Stimulated activated CD4-positive, alpha-beta T cell treated with anti-CD3 and anti-CD28 coated beads, Interleukin-15, amount 100 ng/mL, for 1 hour (primary cell): ENCODE measurements at places on chromosomes 2 and 18.

GRCh38 chr2:1742681-1743395 is 1.5 kb downstream of the PXDN start:
- DNase-seq = no peak

- no peak for DNase-seq
Measured at GRCh38 chr2:150097901-150098531, 389.5 kb downstream of the RND3 start.

DNA sequence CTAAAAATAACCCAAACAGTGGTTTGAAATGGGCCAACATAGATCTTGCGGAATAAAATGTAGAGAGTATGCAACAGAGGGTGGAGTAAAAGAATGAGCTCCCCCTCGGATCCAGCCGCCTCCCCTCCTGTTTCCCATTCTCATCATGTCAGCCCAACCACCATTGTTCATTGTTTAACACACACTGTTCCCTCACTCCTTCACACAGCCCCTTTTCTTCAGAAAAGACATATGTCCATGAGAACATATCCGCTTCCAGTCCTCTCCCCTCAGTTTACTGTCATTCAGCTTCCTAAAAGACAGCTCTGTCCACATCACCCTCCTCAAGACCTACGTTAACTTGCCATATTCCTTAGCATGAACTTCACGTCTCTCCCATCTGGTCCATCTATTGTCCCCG is 62.9 kb upstream of the SERTAD2 start:
- DNase-seq = no peak

DNA sequence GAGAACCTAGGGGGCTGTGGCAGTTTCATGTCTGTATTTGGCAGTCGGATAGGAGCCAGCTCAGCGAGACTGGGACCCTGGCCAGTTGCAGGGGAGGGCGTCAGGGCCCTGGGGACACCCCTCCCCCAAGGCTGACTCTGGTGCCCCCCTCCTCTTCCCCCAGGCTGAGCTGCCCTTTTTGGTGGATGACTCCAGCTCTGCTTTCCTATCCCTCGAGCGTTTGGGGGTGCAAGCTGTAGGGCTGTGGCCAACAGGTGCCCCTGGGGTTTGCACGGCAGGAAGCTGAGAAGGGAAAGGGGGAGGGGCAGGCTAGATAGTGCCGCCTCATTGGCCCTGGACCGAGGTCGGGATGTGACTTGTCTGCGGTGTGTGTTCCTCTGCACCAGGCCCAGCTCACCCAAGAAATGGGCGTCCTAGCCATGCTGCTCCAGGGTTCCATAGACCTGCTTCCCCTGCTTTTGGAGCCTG is 26.4 kb downstream of the SPEG start:
- no peak for DNase-seq

- no peak for DNase-seq
Measured at GRCh38 chr18:6593142-6593885, 136.2 kb upstream of the ARHGAP28 start.

DNA sequence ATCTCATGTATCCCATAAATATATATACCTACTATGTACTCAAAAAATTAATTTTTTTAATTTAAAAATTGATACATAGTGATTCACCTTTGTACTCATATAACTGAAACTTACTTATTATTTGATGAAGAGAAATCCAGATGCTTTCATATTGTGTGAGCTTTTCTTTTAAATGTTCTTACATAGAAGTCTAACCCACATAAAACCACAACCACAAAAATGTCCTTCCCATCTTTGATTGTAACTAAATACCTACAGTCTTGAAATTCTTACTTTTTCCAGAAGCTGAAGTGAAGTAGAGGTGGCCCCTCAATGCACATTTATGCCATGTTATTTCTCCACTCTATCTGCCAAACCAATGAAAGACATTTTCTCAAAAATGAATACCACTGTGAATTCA is 117.9 kb upstream of the COL5A2 start:
- DNase-seq = no peak

GRCh38 chr2:152046940-152047339 is 51.9 kb downstream of the CACNB4 start:
- no peak for DNase-seq

DNA sequence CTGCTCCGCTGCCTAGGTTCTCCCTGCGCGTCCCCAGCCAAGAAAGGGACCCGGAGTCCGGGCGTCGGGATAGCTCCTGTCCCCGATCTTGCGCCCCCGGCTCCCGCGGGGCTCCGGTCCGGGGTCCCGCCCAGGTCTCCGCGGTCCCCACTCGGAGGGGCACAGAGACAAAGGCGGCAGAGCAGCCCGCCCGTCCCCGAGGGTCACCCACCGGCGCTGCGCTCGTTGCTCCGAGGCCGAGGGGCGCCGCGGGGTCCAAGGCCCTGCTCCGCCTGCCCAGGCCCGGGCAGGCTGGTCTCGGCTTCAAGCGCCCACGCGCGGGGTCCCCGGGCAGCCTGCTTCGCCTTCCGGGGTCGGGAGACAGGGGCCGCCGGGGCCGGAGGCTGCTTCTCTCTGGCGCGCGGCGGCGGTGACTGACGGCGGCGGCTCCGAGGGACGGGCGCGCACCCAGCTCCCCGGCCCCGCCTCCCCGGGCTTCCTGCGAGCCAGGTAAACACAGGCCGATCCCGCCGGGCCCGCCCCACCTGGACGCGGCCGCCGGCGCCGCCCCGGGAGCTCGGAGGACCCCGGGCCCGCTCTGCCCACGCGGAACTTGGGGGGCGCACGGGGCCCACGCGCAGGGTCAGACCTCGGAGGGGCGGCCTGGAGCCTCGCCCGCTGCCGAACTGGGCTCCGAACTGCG is at the start of gene MBP:
TSS of gene MBP (minus strand) at position 415 of the 682 bp plus-strand sequence. CDS start 27,522 bp downstream, outside the sequence.
- DNase-seq = peak; percentile 38

GRCh38 chr2:173090973-173091660 is 15.5 kb downstream of the MAP3K20 start:
- no peak for DNase-seq

DNA sequence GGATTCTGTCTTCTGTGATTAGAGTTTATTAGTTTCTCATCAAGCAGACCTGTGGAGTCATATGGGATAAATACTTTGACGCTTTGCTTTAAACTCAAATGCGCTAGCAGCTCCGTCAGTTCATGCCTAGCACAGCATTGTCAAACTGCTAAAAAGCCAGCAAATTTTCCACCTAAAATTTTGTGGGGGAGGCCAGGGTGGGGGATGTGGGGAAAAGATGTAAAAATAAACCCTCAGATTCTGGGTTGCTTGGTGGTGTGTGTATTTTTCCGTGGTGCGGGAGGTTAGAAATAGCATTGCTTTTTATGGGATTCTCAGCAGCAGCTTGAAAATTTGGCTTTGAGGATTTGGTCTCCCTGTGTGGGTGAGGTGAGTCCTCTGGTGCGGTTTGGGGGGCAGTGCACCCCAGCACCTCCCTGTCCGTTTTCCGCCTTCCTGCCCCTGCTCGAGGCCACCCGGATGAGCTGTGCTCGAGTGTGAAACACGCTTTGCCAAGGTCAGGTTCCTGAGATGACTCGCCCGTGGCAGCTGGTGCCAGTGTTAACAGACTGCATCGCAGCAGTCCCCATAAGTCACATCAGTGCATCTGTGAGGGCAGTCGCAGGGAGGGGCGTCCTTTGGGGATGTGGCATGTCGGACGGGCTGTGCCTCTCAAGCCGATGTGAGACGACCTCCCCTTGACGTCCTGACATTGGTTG is 65.9 kb downstream of the LDLRAD4 start:
- no peak for DNase-seq

DNA sequence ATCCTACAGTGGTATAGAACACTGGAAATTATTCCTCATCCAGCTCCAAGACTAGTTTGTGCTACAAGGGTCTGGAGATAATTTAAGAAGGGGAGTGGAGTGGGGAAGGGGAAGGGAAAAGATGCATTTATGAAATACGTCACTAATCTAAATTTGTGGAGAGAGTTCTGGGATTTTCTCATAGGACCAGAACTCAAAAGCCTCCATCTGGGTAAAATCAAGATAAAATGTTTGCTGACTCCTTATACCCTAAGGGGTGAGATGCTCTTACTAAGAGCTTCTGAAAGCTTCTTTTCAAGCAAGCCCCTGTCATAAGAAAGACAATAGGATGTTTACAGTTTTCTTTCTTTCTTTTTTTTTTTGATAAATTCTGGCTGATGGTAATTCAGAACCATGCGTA is 88.5 kb upstream of the RBMS1 start:
- no peak for DNase-seq

- no peak for DNase-seq
Measured at GRCh38 chr2:132392221-132392620, 24.4 kb upstream of the GPR39 start.

DNA sequence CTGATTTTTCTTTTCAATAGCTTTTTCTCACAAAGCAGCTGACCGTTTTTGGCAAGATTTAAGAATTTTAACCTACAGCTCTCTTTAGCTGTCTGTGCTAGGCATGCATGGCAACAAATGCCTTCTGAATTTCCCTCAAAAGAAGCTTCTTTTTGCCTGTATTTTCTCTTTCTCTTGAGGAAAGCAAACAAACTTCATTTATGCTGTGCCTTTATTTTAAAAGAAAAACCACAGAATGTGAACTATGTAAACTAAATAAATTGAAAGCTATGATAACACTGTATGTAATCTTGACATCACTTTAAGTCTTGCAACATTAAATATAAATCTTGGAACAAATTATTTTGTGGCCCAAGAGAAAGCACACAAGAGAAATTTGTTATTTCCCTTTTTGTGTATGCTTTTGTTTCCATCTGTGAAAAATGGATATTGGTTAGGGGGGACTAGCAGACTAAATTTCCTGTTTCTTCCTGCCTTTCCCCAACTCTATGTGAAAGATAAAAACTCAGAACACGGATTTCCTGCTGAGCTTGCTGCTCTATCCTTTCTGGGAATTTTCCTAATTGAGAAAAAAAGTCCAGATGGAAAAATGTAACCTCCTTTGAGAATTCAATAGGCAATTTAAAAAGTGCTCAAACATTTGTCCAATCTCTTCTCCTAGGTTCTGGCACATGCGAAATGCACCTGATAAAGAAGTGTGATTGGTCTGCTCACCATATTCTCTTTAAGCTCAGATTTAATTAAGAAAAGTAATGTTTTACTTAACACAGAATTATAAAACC is 20.9 kb upstream of the TFPI start:
- DNase-seq = no peak

GRCh38 chr2:223532161-223532560 is 70.0 kb downstream of the SCG2 start:
- DNase-seq = no peak

GRCh38 chr2:61537277-61537949 is 743 bp downstream of the XPO1 start:
- DNase-seq = peak; percentile 32

- no peak for DNase-seq
Measured at GRCh38 chr18:61706276-61706915, 186.4 kb downstream of the RNF152 start.

DNA sequence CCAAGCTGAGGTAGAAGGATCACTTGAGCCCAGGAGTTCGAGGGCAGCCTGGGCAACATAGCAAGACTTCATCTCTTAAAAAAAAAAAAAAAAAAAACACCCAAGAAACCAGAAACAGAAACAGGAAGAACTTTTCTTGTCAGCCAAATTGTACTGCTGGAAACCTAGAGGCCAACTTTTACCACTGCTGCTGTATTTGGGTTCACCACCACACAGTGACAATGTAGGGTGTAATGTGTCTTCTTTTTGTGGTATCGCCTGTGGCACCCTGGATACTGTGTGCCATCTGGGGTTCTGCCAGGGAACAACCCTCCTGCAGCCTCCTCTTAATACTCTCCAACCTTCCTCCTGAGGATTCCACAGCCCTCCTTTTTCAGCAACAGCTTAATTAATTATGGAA is 72.6 kb downstream of the STK39 start:
- DNase-seq = no peak

GRCh38 chr2:152823905-152824304 is 105.5 kb downstream of the ARL6IP6 start:
- DNase-seq = no peak

DNA sequence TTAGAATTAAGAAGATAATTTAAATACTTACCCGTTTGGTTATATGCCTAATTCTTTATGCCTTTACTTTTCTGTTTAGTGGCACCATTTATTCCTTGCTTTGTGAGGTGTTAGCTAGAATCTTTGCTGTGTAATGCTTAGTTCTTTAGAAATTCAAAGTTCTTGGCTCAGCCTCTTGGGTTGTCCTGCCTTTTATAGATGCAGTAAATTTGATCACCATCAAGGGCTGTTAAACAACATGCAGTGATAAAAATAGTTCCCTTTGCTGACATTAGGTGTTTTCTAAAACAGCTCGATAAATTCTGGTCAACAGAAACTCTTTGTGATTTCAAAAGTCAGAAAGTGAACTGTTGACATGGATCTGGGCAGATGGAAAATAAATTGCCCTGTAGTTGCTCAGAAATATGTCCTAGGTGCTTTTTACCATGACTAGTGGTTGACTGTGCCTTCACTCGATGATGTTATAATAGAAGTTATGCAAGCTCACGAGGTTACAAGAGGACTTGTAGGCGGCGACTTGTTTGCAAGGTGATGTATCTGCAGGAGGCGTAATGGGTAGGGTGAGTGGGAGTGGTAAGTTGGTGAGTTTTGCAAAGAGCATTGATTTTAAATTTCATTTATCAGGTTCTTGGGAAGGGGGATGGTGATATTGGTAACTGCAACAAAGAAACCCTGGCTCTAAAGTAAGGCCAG is 52.1 kb downstream of the LRRTM1 start:
- no peak for DNase-seq

DNA sequence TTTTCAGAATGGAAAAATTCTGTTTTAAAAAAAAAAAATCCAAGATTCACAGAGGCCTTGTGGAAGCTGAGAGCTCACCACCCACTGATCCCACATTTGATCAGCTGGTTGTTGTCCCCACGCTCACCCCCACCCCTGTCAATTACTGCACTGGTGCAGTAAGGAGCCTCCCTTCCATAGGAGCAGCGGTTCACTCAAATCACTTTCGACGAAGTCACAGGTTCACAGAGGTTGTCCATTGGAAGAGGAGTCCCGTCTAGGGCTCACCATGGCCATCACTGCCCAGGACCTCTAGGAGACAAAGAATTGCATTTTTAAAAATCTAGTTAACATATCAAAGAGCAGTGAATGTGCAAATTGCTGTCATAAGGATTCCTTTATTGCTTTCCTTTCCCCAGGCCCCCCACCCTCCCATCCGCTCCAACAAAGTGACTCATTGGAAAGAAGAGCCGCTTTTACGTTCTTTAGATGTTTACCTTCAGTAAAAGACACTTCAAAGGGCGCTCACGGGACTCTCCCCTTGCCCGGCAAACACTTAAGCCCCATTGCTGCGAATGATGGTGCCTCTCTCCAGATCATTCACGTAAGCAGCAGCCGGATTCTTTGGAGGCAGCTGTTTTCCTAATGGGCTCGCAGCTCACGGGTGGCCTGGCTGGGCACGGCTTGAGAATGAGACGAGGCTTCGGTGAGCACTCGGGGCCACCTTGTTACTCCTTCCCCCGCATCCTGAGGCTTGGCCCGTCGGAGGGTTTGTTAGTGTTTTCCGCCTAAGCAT is 165.5 kb upstream of the SALL3 start:
- DNase-seq = no peak

- DNase-seq = no peak
Measured at GRCh38 chr2:57906152-57906732, 140.4 kb upstream of the VRK2 start.
